ENCODE measurements at places on chromosomes 6 and 20. TPM values are rescaled to one million over a fixed set of nuclear protein-coding genes. Genes with fewer than 3 reads are reported as not detected.

Gene MYL9
- polyA plus RNA-seq = 673 TPM

Gene EFCAB8
- polyA plus RNA-seq = not detected

Gene PXMP4
- polyA plus RNA-seq = 11.2 TPM

Gene C6orf52
- 0.28 TPM for polyA plus RNA-seq

Gene HLA-G
- polyA plus RNA-seq = not detected

Gene ADAT2
- polyA plus RNA-seq = 2.0 TPM

Gene SLC32A1
- polyA plus RNA-seq = not detected

Gene RBBP8NL
- polyA plus RNA-seq = not detected

Gene KIAA1755
- 9.7 TPM for polyA plus RNA-seq

Gene PCED1A
- polyA plus RNA-seq = 12.7 TPM

Gene FAM83C
- polyA plus RNA-seq = not detected

Gene LRRC73
- polyA plus RNA-seq = 0.15 TPM

Gene LAMA5
- 0.82 TPM for polyA plus RNA-seq

Gene OPN5
- not detected for polyA plus RNA-seq

Gene SLC22A2
- not detected for polyA plus RNA-seq

Gene PKIG
- 186 TPM for polyA plus RNA-seq

Gene ERVFRD-1
- not detected for polyA plus RNA-seq

Gene FOXS1
- polyA plus RNA-seq = not detected

Gene VSTM2L
- 1.2 TPM for polyA plus RNA-seq

Gene C20orf202
- polyA plus RNA-seq = not detected

Gene C20orf141
- polyA plus RNA-seq = 0.12 TPM

Gene JAG1
- polyA plus RNA-seq = 10.6 TPM

Gene RIPOR2
- polyA plus RNA-seq = 36.3 TPM

Measured in BJ (cell line).